ENCODE measurements at places on chromosomes 7 and 10. TPM values are rescaled to one million over a fixed set of nuclear protein-coding genes. Genes with fewer than 3 reads are reported as not detected.

DNA sequence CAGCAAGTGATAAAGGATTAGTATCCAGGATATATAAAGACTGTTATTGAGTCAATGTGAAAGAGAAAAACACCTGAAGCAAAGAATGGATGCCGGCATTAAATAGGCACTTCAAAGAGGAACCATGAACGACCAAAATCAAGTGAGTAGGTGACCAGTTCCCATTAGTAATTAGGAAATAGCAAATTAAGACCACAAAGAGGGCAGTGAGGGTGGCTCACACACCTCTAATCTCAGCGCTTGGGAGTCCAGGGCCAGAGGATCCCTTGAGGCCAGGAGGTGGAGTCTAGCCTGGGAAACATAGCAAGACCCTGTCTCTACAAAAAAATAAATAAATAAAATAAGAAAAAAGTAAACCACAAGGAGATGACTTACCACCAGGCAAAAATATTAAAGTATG, 1.5 kb upstream of the ANTXRL start:
- peaks cover 2% of the 10 kb centered on the region for H3K27me3 ChIP-seq
- no peak overlapping the region for H3K4me3 ChIP-seq
- H3K4me1 ChIP-seq: peaks cover 11% of the 10 kb centered on the region
- peak; percentile 24 for DNase-seq
- no peaks in the 10 kb centered on the region for H3K36me3 ChIP-seq
- H3K27ac ChIP-seq: peak overlapping the region; percentile 73

DNA sequence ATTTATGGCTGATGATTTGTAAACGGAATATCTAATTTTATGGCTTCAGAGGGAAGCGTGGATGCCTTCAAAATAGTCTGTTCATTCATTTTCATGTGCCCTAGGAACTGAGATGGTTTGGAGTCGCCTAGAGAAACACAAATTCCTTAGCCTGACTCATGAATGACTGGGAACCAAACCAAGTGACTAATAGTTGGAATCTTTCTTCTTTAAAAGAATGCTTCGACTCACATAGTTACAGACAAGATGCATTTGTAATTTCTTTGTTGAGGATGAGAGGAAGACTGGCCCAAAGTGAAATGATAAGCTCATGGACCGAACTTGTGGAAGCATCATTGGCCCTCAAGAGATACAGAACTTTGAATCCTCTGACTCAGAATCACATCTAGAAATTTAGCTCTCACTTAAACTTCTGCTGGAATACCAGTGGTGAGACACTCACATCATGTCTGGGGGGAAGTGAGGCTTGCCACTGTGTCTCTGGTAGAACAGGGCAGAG, 1107.2 kb downstream of the NRG3 start:
- H3K4me3 ChIP-seq: no peak overlapping the region
- H3K36me3 ChIP-seq: no peaks in the 10 kb centered on the region
- DNase-seq: no peak
- no peaks in the 10 kb centered on the region for H3K4me1 ChIP-seq
- no peaks in the 10 kb centered on the region for H3K27me3 ChIP-seq

DNA sequence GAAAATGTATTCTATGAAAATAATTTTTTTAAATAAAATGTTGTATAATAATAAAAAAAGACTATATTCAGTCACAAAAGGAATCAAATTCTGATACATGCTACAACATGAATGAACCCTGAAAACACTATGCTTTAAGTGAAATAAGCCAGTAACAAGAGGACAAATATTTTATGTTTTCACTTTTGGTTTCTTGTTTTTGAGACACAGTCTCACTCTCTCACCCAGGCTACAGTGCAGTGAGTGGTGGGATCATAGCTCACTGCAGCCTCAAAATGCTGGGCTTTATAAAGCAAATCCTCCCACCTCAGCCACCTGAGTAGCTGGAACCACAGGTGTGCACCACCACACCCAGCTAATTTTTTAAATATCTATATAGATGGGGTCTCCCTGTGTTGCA, 64.2 kb downstream of the CNOT4 start:
- H3K27me3 ChIP-seq: no peaks in the 10 kb centered on the region
- H3K36me3 ChIP-seq: peaks cover 1% of the 10 kb centered on the region
- no peak overlapping the region for H3K4me3 ChIP-seq
- no peak for DNase-seq
- H3K27ac ChIP-seq: no peak overlapping the region

DNA sequence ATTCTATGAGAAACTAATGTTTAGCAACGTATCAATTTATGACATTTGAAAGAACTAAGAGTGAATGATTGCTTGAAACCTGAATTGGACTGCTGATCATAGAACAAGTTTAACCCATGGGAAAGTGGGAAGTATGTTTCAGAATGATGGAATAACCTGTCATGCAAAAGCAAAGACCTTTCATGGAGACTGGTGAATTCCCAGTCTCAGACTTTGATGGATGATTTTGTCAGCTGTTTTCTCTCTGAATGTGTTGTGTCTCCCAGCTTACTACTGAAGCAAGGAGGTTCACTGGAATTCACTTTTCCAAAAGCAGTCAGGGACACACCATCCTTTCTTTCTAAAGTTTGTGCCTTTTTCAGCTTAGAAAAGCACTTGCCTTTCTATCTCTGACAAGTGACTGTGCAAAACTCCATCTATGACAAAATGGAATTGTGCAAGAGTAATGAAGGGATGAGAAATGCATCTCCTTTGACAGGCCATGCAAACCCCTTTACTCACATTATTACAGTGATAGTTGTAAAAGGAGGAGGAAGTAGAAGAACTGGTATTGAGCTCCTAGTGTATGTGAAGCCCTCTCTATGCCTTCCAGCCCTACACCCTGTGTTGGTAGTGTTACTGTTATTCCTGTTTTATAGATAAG, 176.1 kb downstream of the PRKG1 start:
- H3K36me3 ChIP-seq: no peaks in the 10 kb centered on the region
- DNase-seq: no peak
- H3K27me3 ChIP-seq: no peaks in the 10 kb centered on the region
- no peaks in the 10 kb centered on the region for H3K4me1 ChIP-seq
- no peak overlapping the region for H3K4me3 ChIP-seq

DNA sequence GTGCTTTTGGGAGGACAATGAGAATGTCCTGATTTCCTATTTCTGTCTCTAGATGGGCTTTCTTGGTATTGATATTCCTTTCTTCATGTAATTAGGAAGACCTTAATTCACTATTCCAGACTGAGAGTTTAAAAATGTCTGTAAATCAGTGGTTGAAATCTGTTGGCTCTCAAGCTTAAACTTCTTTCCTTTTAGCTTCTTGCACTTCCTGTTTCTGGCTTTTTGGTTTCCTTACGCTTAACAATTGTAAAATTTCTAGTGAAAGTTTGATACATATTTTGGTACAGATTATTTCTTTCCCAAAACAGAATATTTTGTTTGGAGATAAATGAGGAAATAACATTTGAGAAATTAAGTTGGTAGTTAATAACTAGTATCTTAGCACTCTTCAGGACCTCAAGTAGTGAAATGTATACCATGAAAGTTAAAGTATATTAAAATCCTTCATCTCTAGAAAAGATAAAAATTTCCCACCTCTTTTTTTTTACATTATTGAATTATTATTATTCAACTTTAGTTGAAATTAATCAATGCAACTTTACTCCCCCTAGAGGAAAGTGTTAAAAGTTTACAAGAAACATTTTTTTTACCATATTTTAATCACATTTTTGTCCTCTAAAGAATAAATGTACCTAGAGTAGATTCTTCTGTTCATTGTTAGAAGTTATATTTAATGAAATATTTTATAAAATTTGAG, 137.2 kb downstream of the PHTF2 start:
- no peak overlapping the region for H3K4me3 ChIP-seq
- H3K4me1 ChIP-seq: peaks cover 6% of the 10 kb centered on the region
- DNase-seq: peak; percentile 23

- no peaks in the 10 kb centered on the region for H3K4me1 ChIP-seq
- no peak for DNase-seq
- H3K36me3 ChIP-seq: no peaks in the 10 kb centered on the region
- no peak overlapping the region for H3K4me3 ChIP-seq
- no peak overlapping the region for H3K27ac ChIP-seq
- H3K27me3 ChIP-seq: no peaks in the 10 kb centered on the region
Measured at GRCh38 chr7:45187089-45187945, 29.7 kb downstream of the RAMP3 start.

DNA sequence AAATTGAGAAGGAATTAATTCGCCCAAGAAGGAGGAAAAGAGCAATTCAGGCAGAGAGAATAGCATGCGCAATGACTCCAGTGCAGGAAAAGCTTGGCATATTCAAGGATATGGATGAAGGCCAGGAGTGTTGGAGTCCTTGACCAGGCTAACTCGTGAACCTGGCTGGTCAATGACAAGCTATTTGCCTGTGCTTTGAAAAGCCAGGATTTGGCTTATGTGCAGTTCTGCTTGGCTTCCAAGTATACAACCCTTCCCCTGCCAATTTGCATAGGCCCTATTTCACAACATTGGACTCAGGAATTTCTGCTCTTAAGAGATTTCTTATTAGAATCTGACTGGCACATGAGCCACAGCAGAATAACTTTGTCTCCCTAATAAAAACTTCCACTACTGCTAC, 72.3 kb upstream of the SP8 start:
- no peaks in the 10 kb centered on the region for H3K4me1 ChIP-seq
- H3K27ac ChIP-seq: no peak overlapping the region
- no peak for DNase-seq

DNA sequence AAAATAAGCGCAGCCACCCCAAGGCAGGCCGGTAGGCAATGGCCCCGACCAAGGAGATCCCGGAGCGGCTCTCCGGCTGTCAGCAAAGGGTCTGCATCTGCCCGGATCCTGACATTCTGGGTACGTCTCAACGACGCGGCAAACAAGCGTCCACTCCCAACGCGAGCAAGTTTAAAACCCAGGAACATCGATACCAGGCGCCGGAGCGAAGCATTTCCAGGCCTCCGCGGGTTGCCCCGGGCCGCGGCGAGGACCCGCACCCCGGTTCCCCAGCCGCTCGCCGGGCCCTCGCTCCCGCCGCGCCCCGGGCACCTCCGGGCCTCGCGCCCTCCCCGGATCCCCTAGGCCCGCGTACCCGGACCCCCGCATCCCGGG, 453 bp downstream of the URGCP start:
- DNase-seq: peak; percentile 51
- peak overlapping the region; percentile 52 for H3K4me3 ChIP-seq

DNA sequence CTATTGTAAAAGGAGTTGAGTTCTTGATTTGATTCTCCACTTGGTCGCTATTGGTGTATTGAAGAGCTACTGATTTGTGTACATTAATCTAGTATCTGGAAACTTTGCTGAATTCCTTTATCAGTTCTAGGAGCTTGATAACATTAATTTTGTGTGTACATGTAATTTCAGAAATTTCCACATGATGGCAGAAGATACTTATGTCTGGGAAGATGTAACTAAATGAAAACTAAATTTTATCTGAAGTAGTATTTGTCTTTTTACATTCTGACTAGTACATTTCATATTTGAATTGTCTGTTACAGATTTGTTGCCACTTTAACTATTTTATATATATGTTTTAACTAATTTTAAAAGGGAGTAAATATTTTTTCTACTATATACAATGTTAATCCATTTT, 27.6 kb downstream of the SDHAF3 start:
- H3K27ac ChIP-seq: no peak overlapping the region
- H3K36me3 ChIP-seq: no peaks in the 10 kb centered on the region
- no peaks in the 10 kb centered on the region for H3K4me1 ChIP-seq
- no peaks in the 10 kb centered on the region for H3K27me3 ChIP-seq

DNA sequence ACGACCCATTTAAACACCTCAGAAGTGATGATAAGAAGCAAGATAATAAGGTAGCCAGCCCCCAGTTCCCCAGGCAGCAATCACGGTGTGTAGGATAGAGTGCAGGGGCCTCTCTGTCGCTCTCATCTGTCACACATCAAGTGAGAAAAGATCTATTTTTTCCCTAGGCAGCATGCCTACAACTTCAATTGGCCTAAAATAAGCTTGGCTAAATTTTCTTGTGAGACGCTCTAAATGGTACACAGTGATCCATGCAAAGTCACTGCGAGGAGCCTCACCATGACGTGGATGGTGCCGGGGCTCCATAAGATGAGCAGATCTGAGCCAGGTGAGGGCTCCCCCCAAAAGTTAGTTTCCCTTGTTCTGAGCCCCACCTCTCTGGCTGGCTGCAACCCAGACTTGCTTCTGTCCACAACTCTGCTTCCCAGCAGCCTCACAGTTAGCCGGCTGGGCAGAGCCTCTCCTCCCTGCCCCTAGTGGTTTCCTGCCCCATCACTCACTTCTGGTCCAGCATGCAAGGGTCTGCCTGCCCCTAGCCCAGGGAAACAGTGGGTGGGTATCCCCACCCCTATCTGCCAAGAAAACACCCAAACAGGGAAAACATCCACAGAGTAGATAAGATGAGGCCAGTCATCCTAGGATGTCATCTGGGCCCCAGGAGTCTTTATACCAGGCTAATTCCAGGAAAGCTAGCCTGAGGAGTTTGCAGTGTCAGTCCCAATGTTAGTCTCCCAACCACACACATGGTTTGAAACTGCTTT, 342.1 kb downstream of the GRID1 start:
- no peak overlapping the region for H3K27ac ChIP-seq
- no peak overlapping the region for H3K4me3 ChIP-seq
- no peaks in the 10 kb centered on the region for H3K4me1 ChIP-seq
- H3K27me3 ChIP-seq: no peaks in the 10 kb centered on the region
- H3K36me3 ChIP-seq: no peaks in the 10 kb centered on the region

DNA sequence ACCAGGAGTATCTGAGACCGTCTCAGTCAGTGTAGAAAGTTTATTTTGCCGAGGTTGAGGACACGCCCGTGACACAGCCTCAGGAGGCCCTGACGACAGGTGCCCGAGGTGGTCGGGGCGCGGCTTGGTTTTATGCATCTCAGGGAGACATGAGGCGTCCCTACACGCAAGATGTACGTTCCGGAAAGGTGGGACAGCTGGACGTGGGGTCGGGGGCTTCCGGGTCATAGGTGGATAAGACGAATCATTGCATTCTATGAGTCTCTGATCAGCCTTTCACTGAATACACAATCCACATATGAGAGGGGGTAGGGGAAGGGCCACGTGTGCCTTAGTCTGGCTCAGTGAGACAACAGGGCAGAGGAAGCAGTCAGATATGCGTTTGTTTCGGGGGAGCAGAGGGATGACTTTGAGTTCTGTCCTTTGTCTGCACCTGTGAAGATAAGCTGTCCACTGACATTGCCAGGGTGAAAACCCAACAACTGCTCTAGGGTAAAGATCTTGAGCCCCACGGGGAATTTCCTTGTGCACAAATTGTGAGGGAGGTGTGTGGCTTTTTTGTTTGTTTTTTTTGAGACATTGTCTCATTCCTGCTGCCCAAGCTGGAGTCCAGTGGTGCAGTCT, 66.2 kb downstream of the DNAJB6 start:
- no peaks in the 10 kb centered on the region for H3K4me1 ChIP-seq
- DNase-seq: no peak
- no peaks in the 10 kb centered on the region for H3K36me3 ChIP-seq
- H3K4me3 ChIP-seq: no peak overlapping the region
- H3K27me3 ChIP-seq: no peaks in the 10 kb centered on the region

- no peak overlapping the region for H3K27ac ChIP-seq
- H3K27me3 ChIP-seq: no peaks in the 10 kb centered on the region
- peak; percentile 29 for DNase-seq
- H3K4me1 ChIP-seq: peaks cover 37% of the 10 kb centered on the region
- H3K4me3 ChIP-seq: peak overlapping the region; percentile 70
- H3K36me3 ChIP-seq: no peaks in the 10 kb centered on the region
Measured at GRCh38 chr10:44974082-44974627, 4.5 kb downstream of the DEPP1 start.

TFR2 gene
- 8.3 TPM for total RNA-seq

All from B cell (primary cell).